Stimulated activated CD4-positive, alpha-beta T cell treated with anti-CD3 and anti-CD28 coated beads, TNF-alpha, amount 100 ng/mL, for 1 hour (primary cell): ENCODE measurements at places on chromosomes 6 and 20.

DNA sequence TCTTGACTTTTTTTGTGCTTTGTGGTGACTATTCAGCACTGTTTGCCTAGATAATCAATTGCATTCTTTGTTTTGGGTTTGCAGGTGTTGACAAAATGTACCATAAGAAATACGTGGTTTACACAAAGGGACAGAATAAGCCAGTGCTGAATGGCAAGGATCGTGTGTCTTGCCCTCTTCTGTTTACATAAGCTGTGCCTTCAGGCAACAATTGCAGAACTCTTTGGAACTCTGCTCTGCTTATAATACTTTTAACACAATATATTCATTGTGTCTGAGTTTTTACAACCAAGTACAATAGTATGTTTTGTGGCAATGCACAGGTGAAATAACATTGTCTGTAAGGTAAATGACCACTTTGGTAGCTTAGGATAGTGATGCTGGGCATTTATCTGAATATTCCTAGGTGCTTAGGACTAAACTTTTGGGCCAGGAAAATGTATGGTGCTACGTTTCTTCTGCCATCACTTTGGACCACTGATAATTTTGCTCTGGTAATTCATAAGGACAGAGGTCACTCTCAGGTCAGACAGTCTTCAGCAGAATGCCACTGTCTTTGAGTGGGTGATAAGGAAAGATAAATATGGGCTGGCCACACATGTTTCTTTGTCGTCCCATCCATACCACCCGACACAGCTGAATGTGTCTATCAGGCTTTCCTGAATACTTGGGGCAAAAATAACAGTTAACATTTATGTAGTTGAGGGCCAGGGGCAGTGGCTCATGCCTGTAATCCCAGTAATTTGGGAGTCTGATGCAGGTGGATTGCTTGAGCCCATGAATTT lies 344.6 kb upstream of the IMPG1 start:
- no peak for DNase-seq

- DNase-seq, result no peak
Observed at GRCh38 chr6:52394251-52394666, 25.9 kb upstream of the EFHC1 start.

GRCh38 chr6:150448221-150448620 lies 79.4 kb downstream of the IYD start:
- no peak for DNase-seq

DNA sequence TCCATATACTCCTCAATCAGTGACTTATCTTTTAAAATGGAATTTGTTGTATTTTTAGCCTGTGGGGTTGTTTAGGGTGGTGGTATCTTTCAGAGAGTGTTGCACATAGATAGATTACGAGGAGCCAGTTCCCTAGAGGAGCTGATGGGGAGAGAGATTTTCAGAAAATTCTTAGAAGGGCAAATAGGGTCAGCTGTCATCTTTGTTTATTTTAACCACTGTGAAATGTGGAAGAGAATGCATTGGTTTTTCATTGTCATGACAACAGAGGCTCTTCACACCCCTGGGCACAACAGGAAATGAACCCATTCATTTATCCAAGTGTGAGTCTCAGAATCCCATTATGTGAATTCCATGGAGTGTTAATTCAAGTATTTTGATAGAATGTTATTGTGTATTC lies 188.4 kb downstream of the JARID2 start:
- DNase-seq, result no peak

- DNase-seq, result no peak
Observed at GRCh38 chr6:112933947-112934346, 586.8 kb downstream of the RFPL4B start.

- DNase-seq, result no peak
Observed at GRCh38 chr20:38242848-38243708, 17.5 kb downstream of the KIAA1755 start.

GRCh38 chr6:122405417-122405816 lies 6.0 kb downstream of the HSF2 start:
- no peak for DNase-seq

GRCh38 chr6:106226676-106227075 lies 98.9 kb downstream of the ATG5 start:
- DNase-seq, result no peak

DNA sequence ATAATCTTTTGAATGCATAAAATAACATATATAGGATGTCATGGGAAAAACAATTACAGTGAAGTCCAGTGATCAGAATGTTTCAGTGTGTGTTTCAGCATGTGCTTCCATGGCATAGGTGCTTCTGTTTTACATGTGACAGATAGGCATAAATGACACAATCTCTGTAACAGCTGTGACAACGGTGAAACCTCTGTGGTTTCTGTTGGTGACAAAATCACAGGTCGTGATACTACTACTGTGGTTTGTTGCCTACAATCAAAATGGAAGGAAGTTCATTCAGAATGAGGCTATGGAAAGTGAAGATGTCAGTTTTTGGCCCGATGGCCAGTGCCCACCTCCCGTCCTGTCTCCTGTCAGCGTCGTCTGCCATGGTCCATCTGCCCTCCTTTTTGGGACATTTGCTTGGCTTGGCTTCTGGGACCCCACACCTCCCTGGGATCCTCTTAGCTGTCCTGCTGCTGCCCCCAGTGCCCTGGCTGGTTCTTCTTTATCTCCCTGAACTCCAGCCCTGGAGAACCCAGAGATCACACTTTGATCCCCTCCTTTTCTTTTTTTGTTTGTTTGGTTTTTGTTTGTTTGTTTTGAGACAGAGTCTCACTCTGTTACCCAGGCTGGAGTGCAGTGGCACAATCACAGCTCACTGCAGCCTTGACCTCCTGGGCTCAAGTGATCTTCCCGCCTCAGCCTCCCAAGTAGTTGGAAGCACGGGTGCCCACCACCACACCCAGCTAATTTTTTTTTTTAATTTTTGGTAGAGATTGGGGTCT lies 79.3 kb upstream of the NAA20 start:
- no peak for DNase-seq

DNA sequence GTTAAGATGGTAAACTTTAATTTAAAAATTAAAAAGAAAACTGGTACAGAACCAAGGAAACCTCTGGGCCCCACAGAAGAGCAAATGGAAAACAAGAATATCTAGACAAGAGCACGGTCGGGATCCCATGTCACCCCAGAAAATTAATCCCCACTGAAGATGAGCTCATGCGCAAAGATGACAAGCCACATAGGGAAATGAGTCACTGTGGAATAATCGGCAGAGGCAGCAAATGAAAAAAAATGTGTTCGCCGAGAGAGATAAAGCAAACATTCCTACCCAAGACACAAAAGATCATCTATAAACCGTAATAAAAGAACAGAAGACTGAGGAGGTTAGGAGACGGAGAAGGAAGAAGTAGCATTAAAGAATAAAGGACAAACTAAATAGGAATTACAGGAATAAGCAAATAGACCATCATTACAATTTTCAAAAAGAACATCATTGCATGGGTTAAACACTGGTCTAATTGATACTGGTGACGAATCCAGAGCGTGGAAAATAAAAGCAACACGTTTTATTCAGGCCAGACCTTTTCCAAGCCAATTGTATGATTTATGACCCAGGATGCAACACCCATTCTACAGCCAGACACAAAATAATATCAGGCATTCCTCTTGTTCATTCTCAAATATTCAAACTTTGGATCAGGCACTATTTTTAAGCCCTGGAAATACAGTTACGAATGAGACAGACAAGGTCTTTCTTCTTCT lies 138.0 kb upstream of the ARID1B start:
- no peak for DNase-seq

GRCh38 chr6:134049176-134049575 lies 3.2 kb downstream of the SLC2A12 start:
- DNase-seq, result no peak

GRCh38 chr6:35427851-35428321 lies 24.3 kb upstream of the FANCE start:
- no peak for DNase-seq

- DNase-seq, result no peak
Observed at GRCh38 chr6:46062312-46062711, 46.7 kb upstream of the CLIC5 start.

DNA sequence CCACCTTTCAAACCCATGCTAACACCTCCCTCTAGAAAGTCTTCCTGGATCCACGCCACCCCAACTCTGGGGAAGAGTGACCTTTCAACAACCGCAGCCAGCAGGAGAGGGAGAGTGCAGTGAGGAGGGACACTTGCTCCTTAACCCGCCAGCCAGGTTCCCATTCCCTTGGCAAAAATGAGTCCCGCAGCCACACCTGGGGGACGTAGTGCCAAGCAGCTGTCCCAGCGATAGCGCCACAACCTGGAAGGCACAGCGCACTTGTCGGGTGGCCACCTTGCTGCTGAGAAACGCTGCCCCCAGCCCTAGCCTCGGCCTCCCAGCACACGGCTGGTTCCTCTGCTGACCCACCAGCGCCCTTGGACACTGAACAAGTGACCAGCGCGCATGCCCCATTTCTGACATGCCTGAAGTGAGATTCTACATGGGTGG lies 119.3 kb downstream of the JPH2 start:
- no peak for DNase-seq

DNA sequence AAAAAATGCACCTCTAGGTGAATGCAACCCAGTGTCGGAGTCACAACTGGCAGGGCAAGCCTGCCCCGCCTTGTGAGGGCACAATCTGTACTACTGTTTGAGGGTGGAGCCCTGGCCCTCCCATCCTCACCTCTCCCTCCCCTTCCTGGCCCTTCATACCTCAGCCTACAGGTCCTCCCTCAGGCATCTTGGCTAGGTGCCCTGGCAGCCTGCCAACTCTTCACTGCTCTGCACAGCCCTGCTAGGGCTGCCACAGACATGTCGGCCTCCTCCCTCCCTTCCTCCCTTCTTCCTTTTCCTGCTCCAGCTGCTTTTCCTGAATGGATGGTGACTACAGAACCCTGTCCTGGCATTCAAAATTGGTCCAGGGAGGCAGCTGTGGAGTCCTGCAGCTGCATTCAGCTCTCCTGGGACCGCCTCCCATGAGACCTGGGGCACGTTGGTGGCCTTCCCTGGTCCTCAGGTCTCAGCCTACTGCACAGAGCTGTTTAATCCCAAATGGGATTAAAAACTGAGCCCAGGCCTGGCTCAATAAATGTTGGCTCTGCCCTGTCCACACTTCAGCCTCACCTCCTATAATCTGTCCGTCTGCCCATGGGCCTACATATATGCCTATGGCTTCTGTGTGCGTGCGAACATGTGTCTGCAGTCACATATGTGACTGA lies 52.7 kb downstream of the CDH22 start:
- DNase-seq, result no peak

DNA sequence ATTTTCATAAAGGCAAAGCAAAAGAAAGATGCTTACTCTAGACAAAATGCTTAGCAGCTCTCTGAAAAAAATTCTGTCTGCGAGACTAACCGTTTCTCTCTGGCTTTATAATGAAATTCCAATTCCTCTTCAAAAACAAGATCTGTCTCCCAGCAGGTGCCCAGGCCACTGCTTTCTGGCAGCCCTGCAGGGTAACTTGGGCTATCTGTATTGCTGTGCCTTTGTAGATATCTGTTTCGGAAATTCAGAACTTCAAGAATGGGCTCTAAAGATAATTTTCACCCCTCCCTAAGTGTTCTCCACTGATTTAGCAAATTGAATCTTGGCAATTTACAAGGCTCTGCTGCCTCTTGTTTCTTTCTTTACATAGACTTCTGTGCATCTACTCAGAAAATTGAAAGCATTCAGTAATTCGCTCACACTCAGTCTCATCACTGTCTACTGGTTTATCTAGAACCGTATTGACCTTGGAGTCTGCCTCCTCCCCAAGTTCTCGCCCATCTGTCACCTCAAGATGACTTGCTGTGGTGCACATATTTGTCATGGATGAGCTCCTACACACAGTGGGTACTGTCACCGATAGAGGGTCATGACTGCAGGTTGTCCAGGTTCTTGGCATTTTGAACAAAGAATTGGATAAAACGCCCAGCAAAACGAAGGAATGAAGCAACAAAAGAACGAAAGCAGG lies 26.4 kb upstream of the FABP7 start:
- DNase-seq, result no peak

- DNase-seq, result no peak
Observed at GRCh38 chr6:83198486-83199172, 5.5 kb downstream of the RWDD2A start.

DNA sequence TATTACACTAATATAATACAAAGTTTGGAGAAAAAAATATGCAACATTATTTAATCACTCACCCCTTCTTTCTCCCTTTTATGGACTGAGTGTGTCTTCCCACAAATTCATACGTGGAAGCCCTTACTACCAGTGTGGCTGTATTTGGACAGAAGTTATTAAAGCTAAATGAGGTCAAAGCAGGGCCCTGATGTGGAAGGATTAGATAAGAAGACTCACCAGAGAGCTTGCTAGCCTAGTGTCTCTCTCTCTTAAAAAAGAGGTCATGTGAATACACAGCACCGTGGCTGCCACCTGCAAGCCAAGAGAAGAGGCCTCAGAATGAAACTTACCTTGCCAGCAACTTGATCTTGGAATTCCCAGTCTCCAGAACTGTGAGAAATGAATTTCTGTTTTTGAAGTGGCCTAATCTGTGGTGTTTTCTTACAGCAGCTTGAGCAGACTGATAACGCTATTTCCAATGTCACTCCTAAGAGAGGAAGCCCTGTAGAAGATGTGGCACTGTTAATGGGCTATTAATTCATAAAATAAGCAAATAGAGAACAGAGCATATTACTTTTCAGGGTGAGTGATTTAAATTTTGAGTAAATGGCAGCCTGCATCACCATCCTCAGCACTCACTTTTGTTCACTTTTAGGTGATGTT lies 233.4 kb downstream of the TBC1D7 start:
- DNase-seq, result no peak

DNA sequence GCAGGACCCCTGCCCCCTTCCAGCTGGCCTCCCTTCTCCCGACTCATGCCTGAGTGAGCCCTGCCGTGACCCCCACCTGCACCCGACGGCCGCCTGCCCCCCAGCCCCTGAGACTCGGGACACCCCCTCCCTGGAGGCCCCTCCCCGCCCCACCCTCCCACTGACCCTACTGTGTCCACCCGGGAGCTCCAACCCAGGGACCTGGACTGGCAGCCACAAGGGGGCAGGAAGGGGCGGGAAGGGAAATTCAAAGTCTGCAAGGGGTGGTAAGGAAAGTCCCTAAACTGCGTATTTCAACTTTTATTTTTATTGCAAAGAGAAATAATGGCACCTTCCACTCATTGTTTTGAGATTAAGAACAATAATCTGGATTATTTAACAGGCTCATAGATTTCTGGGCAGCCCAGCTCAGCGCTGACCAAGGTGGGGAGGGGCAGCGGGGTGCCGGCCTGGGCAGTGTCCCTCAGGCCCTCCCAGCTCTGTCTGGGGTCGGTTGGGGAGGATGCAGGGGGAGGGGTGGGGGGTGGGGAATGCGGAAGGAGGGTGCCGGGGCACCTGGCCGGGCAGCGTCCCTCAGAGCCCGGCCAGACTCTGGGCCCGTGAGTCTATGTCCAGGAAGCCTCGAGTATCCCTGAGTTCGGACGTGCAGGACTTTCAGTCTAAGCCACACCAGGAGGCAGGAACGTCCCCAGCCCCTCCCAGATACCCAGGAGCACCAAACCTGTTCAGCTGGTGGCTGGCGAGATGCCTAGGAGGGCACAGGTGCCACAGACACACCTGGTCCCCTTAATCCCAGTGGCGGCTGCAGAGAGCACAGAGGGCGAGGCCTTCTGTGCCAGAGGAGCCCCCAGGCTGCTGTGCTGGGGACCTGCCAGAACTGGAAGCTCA lies 1.3 kb upstream of the PTK6 start:
- DNase-seq, result no peak

GRCh38 chr20:53878262-53879047 lies 191.9 kb downstream of the BCAS1 start:
- DNase-seq, result no peak

- no peak for DNase-seq
Observed at GRCh38 chr20:4366076-4366475, 350.7 kb upstream of the RNF24 start.

GRCh38 chr6:2403546-2403945 lies 158.1 kb upstream of the GMDS start:
- DNase-seq, result no peak

- DNase-seq, result no peak
Observed at GRCh38 chr20:17678295-17678694, 3.7 kb downstream of the RRBP1 start.

- DNase-seq, result no peak
Observed at GRCh38 chr6:7439228-7439627, 49.6 kb downstream of the RIOK1 start.
